ENCODE measurements at places on chromosomes 13 and 19.

DNA sequence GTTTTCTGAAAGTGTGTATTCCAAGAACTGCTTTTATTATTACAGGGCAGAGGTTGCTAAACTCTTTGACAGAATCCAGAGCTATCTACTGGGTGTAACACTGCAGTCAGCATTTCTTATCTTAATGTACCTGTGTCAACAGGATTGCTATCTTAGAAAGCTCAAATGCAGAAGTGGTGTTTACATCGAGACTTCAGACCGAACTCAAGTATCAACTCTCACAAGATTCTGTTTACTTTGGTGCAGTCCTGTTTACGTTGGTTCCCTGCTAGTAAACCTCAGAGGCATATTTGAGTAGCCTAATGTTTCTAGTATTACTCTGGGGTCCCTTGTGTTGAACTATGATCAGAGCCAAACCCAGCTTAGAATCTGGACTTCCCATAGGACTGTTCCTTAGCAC is 20.5 kb downstream of the SLC15A1 start:
- no peak for DNase-seq

DNA sequence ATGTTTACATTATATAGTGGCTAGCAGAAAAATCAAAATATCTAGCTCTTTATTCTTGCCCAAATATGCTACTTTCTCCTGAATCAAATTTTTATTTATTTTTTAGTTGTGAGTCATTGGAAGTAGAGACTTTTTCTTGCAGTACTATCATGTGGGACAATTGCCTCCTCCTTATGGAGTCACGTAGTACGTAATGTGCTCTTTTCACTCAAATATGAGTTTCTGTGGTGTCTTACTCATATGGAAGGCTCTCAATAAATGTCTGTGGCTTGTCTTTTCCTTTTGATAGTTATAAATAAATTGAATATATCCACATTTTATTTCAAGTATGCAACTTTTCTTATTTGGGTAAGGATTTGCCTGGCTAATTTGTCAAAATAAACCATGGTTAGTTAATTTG is 1411.0 kb upstream of the SLC10A2 start:
- no peak for DNase-seq

DNA sequence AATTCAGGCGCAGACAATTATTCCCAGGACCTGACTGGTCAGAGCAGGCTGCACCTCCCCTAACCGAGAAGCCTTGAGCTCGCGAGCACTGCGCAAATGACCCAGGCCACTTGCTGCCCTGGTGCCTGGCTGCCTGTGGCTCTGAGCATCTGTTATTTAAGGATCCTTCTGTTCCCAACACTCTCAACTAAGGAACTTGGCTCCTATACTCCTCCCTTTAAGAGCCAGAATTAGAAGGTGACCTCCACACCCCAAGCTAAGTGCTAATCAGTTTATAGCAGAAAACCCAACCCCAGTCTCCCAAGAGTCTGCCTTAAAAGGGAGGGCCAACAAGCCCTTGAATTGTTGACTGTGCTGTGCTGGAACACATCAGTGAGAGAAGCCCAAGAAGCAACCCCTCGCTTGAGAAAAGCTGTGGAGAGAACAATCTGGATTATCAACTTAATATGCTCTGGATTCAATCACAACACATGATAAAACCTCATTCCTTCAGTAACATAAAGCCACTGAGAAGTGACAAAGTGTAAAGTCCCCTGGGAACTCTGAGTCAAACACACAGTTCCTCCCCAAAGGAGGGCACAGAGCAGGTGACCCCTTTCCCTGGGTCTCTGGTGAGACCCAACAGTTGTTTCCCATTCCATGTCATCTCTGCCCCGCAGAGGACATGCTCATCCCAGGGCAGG is 14.6 kb downstream of the AKAP8L start:
- DNase-seq: no peak

GRCh38 chr19:30155381-30156200 is 213.6 kb downstream of the URI1 start:
- DNase-seq: no peak

DNA sequence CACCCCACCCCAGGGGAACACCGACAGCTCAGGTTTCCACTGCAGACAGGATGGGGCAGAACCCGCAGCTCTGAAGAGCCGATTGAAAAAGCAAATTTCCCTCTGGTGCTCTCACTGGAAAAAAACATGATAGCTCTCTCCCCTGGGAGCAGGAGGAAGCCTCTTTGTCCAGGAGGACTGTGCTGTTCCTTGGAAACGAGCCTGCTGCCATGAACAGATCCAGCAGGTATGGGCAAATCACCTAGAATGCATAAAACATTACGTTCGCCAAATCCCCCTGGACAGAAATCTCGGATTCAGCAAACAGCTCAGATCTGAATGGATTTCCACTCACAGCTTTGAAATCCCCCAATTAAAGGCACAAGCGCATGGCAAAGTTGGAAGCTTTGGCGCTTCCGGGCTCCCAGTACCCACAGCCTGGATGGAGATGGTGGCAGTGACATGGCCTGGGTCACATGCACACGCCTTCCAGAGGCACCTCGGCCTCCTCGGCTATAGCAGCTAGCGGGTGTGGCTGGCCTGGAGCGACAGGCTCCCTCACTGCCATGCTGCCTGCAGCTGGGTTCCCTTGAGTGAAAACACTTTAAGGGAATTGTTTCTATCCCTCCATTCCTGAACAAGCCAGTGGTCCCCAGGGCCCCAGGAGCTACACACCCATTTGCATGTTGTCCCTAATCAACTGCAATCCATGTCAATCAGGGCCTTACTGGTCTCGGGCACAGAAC is 59.1 kb downstream of the CEBPG start:
- DNase-seq: no peak

GRCh38 chr19:15318241-15318691 is 14.1 kb downstream of the BRD4 start:
- peak; percentile 53 for DNase-seq

DNA sequence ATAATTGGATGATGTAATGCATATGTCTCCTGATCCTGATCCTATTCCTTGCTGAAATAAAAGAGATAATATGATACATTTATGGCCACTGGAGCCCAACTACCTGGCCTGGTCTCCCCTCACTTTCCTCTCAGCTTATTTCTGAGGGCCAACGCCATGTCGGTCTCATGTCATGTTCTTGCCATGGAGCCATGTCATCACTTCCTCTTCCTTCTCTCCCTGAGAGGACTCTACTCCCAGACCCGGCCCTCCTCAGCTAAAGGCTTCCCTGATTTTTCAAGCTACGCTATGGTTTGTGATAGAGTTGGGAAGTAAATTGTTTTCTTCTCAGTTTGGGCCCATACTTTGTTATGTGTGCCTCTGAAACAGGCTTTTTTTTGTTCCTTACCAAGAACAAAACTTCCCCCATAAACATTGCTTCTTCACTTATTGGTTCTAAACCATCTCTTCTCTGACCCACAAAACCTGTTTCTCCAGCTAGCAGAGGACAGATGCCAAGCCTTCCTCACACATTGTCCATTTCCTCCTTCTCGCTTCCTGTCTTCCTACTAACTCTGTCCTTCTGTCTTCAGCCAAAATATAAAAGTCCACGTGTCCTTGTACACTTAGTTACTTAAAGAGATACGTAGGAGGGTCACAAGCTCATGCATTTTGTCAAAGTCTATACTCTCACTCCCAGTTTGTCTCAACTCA is 319.9 kb upstream of the DACH1 start:
- DNase-seq: no peak

DNA sequence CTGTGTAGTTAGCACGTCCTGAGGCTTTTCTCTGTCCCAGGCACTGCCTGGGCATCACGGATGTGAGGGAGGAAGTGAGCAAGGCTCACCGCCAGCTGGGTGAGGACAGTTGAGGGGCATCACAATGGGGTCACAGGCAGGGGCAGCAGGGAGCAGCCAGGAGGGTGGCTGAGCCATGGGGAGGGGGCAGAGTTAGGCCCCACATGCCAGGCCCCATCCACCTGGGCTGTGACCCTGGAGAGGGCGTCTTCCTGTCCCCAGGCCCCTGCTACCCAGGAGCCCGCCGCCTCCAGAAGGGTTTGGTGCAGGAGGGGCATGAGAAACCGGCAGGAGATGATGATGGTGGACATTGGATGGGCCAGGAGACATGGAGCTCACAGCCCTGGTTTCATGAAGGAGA is 56.8 kb upstream of the F7 start:
- DNase-seq: no peak

DNA sequence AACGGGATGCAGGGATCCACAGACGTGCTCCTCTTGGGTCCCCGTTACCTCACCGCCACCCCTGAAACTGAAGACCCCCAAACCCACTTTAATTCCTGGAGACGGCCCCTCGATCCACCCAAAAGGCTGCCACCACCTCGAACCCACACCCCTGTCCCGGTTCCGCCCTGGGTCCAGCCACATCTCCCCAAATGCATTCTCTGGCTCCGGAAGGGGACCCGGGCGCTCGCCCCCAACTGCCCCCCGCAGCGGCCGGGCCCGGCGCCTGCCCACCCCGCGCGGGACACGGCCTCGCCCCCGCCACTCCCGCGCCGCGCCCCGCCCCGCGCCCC is 219 bp upstream of the FSTL3 start:
- DNase-seq: no peak

- no peak for DNase-seq
Measured at GRCh38 chr13:110607675-110608224, 7.6 kb upstream of the NAXD start.

DNA sequence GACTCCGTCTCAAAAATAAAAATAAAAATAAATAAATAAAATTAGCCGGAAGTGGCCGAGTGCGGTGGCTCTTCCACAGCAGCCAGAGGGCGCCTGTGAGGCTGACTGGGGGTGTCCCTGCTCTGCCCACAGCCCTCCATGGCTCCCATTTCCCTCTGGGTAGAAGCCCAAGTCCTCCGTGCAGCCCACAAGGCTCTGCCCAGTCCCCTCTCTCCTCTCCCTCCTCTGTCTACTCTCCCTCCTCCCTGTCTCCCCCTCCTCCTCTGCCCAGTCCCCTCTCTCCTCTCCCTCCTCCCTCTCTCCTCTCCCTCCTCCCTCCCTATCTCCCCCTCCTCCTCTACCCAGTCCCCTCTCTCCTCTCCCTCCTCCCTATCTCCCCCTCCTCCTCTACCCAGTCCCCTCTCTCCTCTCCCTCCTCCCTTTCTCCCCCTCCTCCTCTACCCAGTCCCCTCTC is 20.4 kb downstream of the MISP start:
- DNase-seq: peak; percentile 83

DNA sequence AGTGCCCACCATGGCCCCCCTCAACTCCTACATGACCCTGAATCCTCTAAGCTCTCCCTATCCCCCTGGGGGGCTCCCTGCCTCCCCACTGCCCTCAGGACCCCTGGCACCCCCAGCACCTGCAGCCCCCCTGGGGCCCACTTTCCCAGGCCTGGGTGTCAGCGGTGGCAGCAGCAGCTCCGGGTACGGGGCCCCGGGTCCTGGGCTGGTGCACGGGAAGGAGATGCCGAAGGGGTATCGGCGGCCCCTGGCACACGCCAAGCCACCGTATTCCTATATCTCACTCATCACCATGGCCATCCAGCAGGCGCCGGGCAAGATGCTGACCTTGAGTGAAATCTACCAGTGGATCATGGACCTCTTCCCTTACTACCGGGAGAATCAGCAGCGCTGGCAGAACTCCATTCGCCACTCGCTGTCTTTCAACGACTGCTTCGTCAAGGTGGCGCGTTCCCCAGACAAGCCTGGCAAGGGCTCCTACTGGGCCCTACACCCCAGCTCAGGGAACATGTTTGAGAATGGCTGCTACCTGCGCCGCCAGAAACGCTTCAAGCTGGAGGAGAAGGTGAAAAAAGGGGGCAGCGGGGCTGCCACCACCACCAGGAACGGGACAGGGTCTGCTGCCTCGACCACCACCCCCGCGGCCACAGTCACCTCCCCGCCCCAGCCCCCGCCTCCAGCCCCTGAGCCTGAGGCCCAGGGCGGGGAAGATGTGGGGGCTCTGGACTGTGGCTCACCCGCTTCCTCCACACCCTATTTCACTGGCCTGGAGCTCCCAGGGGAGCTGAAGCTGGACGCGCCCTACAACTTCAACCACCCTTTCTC is 8.2 kb downstream of the FOXA3 start:
- DNase-seq: no peak

- no peak for DNase-seq
Measured at GRCh38 chr19:8558325-8558724, 18.9 kb downstream of the MYO1F start.

- peak; percentile 43 for DNase-seq
Measured at GRCh38 chr13:32905864-32906180, 110.4 kb upstream of the KL start.

- peak; percentile 16 for DNase-seq
Measured at GRCh38 chr13:40569024-40569350, 97.5 kb downstream of the FOXO1 start.

- DNase-seq: no peak
Measured at GRCh38 chr19:18611327-18612050, 1.2 kb upstream of the TMEM59L start.

GRCh38 chr19:6057651-6058517 is 52.4 kb downstream of the RFX2 start:
- no peak for DNase-seq

DNA sequence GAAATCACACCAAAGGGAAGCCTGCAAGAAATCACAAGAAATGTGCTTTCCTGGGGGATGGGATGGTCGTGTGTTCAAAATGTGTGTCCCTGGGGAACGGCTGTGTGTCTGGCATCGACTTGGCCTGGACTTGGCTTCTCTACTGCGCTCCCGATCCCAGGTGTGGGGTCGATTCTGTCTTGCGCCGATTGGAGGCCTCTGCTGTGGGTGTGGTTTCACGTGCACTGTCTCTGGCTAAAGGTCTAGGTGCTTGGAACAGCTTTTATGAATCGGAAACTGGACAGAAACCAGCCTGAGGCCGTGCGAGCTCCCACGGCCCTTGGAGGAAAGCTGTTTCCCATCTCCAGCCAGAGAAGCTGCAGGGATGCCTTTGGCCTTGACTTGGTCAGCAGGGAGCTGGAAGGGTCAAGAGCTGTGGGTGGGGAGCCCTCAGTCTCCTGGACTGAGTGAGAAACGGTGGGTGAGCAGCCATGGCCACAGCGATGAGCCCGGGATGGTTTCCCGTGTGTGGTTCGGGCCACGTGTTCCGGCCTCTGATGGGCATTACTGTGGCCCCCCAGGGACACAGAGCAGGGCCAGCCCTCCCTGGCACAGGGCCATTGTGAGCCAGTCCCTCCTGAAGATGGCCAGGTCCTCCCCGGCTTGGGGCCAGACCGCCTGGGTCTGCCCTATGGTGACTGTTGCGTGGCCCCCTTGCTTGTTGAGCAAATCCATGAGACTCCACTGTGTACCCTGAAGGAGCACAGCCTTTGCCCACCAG is 29.7 kb downstream of the MCF2L start:
- DNase-seq: no peak

All from GM23248 (cell line).